ENCODE measurements at places on chromosomes 6 and 20. TPM values are rescaled to one million over a fixed set of nuclear protein-coding genes. Genes with fewer than 3 reads are reported as not detected.

Gene TNFRSF6B
- 3.3 TPM for total RNA-seq

GRCh38 chr20:9514461-9515213 is at the start of gene LAMP5:
Gene LAMP5 (plus strand): TSS chr20:9514590. CDS start chr20:9514853, 263 bp downstream.
- DNase-seq = peak; percentile 62

DNA sequence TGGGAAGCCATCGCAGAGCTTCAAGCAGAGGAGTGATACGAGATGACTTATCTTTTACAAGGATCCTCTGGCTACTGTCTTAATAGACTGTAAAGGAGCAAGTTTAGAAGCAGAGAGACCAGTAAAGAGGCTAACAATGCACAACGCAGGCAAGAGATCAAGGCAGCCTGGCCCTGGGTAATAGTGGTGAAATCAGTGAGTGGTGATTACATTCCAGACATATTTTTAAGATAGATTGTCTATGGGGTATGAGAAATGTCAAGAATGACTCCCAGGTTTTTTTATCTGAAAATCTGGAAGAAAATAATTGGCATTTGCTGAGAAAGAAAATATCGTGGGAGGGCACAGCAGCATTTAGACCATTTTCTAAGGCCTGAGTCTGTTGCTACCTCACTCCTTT is 213.6 kb upstream of the HTR1E start:
- no peak for DNase-seq

Gene FOXA2
- 7.9 TPM for total RNA-seq

Gene CRNKL1
- 25.4 TPM for total RNA-seq

DNA sequence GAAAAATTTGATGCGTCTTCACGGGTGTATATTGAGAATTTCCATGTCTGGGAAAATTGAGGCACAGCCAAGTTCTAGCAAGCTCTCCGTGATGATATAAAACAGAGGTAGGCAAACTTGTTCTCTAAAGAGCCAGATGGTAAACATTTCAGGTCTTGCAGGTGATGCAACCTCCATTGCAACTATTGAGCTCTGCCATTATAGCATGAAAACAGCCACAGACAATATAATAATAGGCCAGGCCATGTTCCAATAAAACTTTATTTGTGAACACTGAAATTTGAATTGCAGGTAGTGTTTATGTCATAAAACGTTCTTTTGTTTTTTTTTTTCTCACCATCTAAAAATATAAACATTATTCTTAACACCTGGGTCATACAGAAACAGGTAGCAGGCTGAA is 168.2 kb downstream of the ZNF217 start:
- DNase-seq = no peak

DNA sequence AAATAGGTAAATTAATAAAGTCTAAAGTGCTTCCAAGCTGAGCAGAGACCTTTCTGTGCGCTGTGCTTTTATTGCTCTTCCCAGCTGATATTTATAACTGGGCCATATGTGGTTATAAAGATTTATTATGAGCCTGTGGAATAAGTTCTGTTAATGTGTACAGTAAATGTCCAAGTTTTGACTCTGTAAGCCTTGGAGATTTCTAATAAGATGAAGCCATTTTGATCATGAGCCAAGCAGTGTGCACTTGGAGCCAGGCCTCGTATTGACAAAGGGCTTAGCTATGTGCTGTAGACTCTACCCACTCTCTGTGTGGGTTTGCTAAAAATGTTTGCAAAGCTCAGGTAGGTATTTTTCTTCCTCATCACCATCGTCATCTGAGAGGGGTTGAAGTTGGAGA is 361.1 kb downstream of the FOXA2 start:
- no peak for DNase-seq

- no peak for DNase-seq
Observed at GRCh38 chr20:25089096-25089495, 7.2 kb upstream of the VSX1 start.

DNA sequence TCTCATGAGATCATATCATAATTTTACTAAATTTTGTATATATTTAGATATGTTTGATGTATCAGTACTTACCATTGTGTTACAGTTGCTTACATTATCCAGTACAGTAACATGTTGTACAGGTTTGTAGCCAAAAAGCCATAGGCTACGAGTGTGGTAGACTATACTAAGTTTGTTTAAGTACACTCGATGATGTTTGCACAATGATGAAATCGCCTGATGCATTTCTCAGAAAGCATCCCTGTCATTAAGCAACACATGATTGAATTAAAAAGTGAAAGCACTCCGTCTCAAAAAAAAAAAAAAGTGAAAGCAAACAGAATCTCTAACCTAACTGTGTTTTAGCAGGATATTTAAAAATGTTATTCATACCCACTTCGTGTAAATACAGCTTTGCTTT is 104.9 kb upstream of the TFAP2D start:
- no peak for DNase-seq

Gene BHLHE23
- total RNA-seq = not detected

Gene MATN4
- not detected for total RNA-seq

Gene GGT7
- total RNA-seq = 9.8 TPM

Gene BCAS4
- 12.5 TPM for total RNA-seq

DNA sequence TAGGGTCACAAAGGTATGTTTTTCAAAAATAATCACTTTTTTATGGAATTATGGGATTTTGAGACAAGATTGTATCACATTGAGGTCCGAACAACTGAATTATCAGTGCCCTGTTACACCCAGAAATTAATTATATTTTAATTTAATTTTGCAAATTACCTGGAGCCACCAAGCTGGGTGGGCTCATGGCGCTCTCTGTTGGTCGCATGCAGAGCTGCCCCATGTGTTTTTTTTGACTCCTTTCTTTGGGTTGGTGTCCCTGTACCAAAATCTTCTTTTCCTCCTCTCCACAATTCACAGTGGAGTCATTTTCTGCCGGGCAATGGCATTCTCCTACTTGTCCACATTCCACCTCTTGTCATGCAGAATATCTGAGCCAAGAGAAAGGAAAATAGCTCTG is 38.9 kb upstream of the FRMD1 start:
- no peak for DNase-seq

GRCh38 chr6:154861825-154862224 is 128.6 kb downstream of the SCAF8 start:
- DNase-seq = no peak

DNA sequence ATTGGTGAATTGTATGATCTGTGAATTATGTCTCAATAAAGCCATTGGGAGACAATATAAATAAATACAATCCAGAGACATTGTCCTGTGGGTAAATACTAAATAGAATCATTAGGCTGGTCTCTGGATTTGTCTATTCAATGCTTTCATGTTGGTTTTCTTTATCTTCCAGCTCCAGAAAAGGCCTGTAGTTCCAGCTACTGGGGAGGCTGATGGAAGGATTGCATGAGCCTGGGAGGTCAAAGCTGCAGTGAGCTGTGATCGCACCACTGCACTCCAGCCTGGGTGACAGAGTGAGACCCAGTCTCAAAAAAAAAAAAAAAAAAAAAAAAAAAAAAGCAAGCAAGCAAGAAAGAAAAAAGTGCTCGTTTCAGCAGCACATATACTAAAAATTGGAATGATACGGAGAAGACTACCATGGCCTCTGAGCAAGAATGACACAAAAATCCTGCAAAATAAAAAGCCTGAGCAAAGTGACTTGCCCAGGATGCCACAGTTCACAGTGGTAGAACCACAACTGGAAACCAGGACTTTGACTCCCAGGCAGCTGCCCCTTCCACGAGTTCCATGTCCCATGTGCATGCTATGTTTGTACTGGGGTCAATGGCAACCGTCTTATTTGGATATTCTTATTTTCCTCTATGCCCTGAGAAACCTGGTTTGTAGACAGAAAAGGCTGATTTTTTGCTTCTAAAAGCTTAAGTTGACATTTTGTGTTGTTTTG is 33.6 kb upstream of the GMPR start:
- no peak for DNase-seq

DNA sequence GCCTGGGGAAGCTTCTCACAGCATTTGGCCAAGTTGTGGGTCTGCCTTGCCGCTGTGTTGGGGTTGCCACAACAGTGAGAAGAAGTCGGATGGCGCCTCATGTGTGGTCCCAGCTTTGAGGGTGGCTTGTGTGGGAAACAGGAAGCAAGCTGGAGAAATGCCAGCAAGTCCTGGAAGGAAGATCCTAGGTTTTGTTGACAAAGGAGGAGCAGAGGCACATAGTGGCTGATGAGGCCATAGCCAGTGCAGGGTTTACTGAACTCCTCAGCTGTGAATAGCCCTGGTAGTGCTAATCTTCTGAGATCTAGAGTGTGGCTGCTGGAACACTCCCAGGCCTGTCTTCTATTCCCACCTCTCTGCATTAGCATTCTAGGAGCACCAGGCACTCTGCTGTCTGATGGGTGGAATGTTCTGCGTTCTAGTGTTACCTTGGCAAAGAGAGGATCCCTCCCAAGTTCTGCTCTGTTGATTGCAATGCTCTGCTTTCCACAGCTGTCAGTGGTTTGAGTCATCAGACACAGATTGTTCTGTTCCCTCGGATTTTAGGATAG is 25.2 kb downstream of the SNPH start:
- peak; percentile 19 for DNase-seq

- DNase-seq = no peak
Observed at GRCh38 chr6:79470728-79471127, 66.5 kb downstream of the LCA5 start.

Gene PRL
- total RNA-seq = not detected

DNA sequence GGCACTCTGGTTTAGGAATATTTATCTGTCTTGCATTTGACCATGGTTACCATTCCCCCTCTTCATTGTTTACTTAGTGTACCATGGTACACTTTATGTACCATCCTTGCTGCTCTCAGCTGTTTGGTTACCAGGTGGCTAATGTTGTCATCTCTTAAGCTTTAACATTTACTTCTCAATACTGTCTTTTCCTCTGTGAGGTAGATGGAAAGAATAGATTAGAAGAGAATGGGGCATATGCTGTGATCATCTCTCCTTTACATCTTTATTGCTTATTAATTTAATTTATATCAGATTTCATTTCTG is 109.2 kb downstream of the NCOA3 start:
- no peak for DNase-seq

DNA sequence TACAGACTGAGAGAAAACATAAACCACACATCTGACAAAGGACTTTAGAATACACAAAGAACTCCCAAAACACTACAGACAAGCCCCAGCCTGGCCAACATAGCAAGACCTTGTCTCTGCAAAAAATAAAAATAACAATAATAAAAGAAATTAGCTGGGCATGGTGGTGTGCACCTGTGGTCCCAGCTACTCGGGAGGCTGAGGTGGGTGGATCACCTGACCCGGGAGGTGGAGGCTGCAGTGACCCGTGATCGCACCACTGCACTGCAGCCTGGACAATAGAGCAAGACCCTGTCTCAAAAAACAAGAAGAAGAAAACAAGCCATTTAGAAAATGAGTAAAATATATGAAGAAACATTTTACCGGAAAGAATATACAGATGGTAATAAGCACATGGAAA is 13.1 kb downstream of the SDCBP2 start:
- no peak for DNase-seq

DNA sequence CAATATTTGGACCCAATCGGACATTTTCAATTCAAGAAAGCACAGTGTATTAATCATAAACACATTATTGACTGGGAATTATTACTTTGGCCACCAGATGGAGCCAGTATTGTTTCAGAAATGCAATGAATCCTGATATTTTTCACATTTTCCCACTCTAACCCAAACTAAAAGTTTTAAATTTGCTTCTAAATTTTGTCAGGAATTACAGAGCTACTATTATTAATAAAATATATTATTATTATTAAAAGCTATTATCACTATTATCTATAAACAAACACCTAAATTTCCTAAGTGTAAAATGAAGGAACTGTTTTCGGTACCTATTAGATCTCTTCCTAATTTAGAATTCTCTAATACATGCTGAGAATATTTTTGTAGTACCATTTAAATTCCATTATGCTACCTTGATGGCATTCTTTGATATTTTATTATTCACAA is 245.3 kb downstream of the OGFRL1 start:
- DNase-seq = peak; percentile 48

Gene EPHA7
- 19.2 TPM for total RNA-seq

DNA sequence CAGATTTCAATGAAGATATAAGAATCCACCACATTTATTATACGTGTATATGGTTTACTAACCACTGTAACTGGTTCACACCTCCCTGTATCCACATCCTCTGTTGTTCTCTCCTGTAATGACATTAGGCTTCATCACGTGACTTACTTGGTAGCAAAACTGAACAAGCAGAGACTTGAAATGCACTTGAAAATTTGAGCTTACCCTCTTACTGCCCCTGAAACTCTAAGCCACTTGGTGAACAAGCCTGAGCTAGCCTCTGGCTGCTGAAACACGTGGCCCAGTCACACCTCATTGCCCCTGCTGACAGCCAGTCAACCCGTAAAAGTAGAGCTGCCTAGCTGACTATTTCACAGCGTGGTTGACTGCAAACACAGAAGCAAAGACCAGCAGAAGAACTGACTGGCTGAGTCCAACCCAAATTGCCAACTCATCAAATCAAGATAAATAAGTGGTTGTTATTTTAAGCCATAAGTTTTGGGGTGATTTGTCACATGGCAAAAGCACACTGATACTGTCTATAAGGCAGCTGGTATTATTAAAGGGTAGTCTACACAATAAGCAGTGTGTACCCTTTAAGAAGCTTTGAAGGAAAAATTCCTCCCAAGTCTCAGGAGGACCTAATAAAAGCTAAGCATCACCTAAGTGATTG is 109.0 kb downstream of the RALGAPA2 start:
- no peak for DNase-seq

DNA sequence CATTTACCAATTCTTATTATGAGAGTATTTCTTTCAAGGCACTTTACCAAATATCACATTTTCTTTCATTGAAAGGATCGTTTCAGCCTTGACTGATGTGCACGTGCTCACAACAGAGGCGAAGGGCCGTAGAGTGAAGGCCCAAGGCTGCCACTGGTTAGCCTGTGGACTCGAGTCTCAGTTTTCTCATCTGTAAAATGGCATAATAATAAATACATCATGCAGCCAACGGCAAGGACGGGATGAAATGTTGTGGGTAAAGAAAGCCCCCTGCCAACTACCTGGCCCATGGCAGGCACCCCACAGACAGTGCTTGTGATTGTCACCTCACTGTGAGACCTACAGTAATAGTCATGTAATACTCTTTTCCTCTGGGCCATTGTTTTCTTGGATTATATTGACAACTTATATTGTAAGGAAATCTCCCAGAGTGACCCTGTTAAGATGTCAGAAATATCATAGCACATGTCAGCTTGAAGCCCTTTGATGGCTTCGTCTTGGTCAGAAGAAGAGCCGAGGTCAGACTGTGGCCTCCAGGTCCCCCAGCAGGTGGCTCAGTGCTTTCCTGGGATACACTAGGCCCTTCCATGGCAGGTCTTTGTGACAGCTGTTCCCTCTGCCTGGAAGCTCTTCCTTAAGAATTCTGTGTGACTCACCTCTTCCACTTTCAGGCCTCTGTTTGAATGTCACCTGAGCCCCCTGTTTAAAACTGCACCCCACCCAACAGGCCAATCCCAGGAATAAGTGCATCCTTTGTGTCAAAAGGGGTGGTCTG is 36.3 kb downstream of the FAM50B start:
- DNase-seq = peak; percentile 44

GRCh38 chr6:43217351-43217750 is 11.9 kb downstream of the DNPH1 start:
- no peak for DNase-seq

- DNase-seq = peak; percentile 17
Observed at GRCh38 chr6:146545581-146545980, 1.9 kb downstream of the RAB32 start.

- no peak for DNase-seq
Observed at GRCh38 chr6:42293386-42293977, 75.8 kb upstream of the MRPS10 start.

- DNase-seq = no peak
Observed at GRCh38 chr20:41111578-41111951, 25.8 kb upstream of the PLCG1 start.

Gene PNLDC1
- not detected for total RNA-seq
